ENCODE measurements at places on chromosomes 13 and 19. TPM values are rescaled to one million over a fixed set of nuclear protein-coding genes. Genes with fewer than 3 reads are reported as not detected.

- H3K36me3 ChIP-seq, result no peaks in the 10 kb centered on the region
- H3K4me1 ChIP-seq, result peaks cover 19% of the 10 kb centered on the region
- DNase-seq, result peak; percentile 8
- peaks cover 22% of the 10 kb centered on the region for H3K27me3 ChIP-seq
Measured at GRCh38 chr19:29364224-29364726, 151.3 kb upstream of the UQCRFS1 start.

DNA sequence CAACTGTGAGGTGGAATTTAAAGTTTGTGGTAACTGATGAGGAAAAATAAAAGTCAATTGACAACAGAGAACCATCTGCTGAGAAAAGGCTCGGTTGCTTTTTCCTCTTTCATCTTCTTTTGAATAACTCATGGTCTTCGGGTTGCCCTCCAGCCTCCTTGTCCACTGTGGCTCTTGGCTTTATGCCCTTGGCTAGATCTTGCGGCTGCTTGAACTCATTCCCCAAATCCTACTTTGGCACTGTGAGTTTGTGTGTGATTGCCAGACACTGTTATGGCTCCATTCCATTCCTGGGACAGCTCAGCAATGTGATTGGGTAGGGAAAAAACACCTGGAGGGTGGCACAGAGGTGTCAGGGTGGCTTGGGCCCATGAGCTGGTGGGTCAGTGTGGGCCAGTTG is 387.4 kb downstream of the DLEU7 start:
- no peaks in the 10 kb centered on the region for H3K27me3 ChIP-seq
- no peak for DNase-seq

Gene CGB5
- not detected for total RNA-seq

DNA sequence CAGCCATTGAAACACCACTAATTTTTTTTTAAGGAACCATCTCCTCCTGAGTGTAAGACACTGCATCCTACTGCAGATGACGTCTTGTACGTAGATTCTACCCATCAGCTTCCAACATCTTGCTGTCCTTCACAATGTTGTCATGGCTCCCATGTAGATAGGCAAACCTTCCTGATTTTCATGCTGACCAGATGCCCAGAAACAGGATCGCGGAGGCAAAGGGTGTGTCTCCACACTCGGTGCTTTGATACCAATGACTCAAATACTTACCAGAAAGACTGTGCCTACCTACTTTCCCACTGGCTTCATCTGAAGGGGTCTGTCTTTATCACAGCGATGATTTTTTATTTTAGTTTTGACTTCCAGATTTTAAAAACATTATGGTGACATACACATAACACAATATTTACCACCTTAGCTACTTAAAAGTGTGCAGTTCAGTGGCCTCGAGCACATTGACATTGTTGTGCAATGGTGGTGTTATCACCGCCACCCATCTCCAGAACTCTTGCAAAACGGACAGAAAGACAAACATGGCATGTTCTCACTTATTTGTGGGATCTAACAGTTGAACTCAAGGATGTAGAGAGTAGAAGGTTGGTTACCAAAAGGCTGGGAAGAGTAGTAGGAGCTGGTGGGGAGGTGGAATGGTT is 94.0 kb upstream of the PEG3 start:
- DNase-seq, result no peak
- H3K27me3 ChIP-seq, result no peaks in the 10 kb centered on the region
- H3K4me1 ChIP-seq, result no peaks in the 10 kb centered on the region
- no peak overlapping the region for H3K27ac ChIP-seq

Data from neural progenitor cell (in vitro differentiated cells).